Midbrain (tissue), 1 donor: ENCODE measurements at places on chromosomes 1 and 21.

- no peak for DNase-seq
Measured at GRCh38 chr21:17451364-17451891, 61.4 kb upstream of the CXADR start.

DNA sequence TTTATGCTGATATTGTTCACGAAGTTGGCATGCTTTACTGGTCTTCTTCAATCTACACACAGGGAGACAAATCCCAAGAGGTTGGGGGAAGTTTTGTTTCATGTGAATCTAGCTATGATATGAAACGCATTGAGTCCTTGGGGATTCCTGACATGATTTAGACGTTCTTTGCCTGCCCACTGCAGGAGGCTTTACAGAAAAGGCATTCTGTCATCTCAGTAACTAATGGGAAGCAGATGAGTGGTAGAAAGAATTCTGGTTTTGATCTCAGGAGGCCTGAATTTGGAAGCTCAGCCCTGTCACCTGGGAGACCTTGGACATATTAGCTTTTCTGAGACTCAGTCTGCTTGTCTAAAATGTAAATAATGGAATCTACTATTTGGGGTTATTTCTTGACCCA is 383.0 kb upstream of the NFIA start:
- DNase-seq, result peak; percentile 6

DNA sequence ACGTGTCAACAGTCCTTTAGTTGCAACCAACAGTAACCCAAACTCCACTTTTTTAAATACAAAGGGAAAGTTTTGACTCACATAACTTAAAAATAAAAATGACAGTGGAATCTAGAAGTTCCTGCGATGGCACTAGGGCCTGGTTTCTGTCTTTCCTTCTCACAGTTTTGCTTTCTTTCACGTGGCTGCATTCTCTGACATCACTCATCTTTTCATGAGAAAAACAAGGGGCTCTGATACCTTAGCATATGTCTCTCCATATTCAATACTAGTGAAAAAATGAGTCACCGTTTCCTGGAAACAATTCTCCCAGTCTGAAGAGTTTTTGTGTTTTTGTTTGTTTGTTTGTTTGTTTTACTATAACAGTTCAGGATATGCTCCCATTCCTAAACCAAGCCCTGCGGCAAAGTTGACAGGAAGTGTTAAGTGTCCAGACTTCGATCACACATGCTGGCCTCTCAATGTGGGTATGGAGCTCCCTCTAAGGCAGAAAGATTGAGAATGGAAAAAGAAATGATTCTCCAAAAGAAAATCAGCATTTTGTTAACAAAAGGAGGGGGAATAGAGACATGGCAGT is 483.3 kb downstream of the TTLL7 start:
- DNase-seq, result no peak

GRCh38 chr1:201557572-201557958 is 18.6 kb downstream of the NAV1 start:
- no peak for DNase-seq

DNA sequence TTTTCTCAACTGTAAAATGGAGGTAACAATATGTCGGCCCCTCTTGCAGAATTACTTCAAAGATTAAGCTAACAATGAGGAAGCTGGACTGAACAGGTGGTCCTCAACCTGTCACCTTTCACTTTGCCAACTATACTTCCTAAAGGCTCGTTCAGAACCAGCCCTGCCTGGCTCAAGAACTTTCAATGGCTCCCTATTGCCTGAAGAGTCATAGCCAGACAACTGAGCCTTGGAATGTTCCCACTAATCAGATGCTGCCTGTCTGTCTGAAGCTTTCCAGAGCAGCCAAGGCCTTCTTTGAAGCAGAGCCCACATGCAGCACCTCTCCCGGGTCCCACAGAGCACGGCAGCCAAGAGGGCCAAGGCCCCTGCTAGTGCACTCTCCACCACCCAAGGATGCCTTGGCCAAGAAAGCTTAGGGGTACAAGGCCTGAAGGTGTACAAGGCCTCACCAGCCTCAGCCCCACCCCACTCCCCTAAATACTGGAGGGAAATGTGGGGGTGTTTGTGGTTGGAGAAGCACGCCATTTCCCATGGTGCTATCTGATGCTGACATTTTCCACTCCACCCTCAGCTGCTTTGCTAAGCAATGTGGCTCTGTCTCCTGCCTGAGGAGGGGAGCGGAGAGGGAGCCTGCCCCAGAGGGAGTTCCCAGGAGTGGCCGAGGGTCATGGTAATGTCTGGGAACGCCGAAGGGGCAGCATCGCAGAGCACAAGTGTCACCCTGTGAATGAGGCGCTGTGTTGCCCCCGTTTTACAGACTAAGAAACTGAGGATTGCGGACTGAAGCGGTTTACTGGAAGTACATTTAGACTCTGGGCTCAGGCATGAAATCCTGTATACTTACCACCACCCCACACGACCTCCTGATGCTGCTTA is 8.2 kb upstream of the LAPTM5 start:
- no peak for DNase-seq

DNA sequence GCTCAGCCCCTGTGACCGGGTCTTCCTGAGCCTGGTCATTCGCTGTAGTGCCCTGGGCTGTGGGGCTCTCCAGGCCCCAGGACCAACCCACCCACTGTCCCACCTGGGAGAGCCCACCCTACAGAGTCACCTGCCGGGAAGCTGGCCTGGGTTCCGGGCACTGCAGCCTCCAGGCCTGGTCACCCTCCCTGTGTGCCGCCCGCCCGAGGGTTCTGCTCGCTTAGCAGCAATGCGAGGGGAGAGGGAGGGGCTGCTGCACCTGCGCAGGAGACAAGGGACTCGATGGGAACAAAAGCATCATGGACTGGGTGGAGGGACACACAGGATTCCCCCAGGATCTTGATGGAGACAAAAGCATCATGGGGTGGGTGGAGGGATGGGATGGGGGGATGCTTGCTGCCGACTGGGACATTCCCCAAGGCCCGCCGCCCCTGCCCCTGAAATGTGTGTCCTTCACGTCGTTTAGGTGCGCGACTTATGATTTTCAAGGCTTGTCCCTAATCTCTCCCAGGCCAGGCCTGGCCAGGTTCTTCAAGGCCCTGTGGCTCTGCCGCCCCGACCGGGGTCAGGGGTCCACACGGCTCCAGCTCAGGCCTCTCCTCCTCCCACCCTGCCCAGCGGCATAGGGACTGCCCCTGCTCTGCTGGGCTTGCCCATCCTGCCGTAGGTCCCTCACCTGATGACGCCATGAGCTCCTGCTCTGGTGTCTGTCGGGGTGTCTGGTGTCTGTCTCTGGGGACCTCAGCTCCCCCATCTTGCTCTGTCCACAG is 1.7 kb downstream of the KRTAP10-8 start:
- DNase-seq, result no peak

DNA sequence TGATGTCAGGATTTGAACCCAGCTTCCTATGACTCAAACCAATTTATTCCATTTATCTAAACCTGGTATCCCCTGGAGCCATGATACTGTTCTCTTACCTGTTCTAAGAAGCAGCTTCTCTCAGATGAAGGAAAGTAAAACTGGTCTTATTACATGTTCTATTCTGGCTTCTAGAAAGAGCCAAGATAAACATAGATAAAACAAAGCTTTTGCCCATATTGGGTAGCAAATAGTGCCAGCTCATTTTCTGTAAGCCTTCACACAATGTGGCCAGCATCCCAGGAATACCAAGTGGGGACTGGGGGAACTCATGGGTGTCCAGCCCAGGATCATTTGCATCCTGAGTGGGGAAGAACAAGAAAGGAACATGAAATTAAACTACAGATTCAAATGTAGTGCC is 53.5 kb upstream of the EPHA8 start:
- DNase-seq, result no peak

DNA sequence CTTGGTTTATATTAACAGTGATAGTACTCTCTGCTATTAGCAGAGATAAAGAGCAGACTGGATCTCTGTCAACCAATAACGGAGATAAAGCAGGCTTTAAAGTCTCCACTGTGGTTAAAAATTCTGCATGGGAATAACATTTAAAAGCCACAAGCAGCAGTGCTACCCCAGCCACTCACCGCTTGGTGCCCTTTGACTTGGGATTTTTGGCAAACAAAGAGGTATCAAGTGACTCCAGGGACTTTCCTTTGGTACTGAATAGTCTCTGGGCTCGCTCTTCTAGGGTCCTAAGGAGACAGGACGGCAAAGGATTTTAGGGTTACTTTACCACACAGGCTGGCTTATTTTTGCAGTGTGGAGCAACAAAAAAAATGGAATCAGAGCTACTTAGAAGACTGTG is 11.3 kb downstream of the SF3A3 start:
- DNase-seq, result no peak

DNA sequence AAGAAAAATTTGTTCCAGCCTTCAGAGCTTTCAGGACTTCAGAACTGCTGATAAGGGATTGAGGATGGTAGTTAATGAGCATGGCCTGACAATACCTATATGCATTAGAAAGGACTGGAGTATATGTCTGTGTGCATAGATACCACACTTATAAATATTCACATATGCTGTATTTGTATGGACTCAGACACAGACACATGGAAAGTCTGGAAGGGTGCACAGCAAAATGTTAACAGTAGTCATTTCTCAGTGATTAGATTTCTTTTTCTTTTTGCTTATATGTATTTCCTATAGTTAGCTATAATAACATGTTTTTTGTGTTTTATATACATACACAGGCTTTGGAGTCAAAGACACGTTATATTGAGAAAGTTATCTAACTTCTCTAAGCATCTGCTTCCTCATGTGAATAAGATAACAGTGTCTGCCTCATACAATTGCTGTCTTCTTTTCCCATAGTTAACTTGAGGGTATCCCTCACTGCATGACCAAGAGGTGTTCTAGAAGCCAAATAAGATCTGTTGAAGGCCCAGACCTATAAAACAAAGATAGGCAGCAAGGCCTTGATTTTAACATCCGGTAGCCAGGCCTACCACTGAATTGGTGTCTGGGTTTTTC is 31.3 kb downstream of the INPP5B start:
- DNase-seq, result no peak

DNA sequence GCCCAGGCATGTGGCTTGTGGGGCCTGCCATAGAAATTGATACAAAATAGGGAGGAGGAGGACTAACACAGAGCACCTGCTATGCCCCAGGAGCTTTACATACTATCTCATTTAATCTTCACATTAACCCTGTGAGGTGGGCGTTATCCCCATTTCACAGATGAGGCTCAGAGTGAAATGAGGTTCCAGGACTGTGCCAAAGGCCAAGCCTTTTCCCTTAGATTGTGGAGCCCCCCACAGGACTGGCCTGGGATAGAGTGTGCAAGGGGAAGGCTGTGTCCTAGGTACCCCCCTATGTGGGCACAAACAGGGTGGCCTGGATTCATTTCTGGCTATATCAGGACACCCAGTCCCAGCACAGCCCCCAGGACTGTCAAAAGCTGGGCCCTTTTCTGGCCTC is 2.2 kb upstream of the DDOST start:
- no peak for DNase-seq

DNA sequence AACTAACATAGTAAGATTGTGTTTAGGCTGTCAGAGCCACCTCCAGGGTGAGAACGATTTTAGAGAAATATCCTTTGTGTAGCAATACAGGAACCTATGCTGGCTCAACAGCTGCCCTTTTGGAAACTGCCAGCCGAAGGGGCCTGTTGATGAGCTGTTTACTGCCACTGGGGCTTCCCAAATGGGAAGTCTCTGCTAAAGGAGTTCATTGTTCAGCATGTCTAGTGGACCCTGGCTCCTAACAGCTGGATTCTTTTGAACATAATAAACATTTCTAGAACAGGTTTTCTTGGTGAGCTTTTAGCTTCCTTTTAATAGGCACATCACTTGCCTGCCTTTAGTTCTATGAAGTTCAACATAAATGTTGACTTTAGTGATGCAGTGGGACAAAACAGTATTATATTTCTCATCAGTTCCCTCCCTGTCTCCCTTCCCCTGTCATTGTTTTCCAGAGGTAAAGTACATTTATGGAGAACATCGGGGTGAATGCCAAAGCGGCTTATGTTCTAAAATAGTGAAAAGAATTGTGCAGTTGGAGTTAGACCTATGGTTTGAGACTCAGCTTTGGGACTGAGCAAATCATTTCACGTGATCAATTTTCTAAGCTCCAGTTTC is 57.4 kb downstream of the UCK2 start:
- DNase-seq, result no peak

- DNase-seq, result no peak
Measured at GRCh38 chr1:16608838-16609560, 4.4 kb downstream of the NBPF1 start.

- DNase-seq, result no peak
Measured at GRCh38 chr1:116777831-116778830, 23.9 kb downstream of the CD2 start.

DNA sequence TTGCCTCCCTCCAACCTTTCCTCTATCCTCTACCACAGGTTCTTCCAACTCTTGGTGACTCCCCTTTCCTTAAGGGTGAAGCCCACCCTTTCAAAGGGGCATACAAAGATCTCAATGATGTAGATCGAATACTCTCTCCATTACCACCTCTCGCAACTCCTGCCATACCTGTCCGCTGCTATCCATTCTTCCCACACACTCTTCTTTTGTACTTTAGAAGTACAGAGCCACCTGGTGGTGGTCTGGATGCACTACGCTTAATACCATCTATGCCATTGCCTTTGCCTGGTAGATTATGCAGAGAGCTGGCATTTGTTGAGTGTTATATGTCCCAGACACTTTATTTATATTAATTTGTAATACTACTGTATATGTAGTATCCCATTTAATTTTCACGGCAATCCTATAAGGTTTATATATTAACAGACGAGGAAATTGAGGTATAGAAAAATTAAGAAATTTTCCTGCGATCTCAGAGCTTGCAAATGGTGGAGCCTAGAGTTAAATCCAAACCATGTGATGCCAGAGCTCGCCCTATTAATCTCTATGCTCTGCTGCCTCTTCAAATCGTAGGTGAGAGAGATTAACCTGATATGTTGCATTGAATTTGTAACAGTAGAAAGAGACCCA is 22.9 kb downstream of the TSHB start:
- peak; percentile 27 for DNase-seq

GRCh38 chr1:197557302-197557701 is 218.0 kb downstream of the DENND1B start:
- no peak for DNase-seq

GRCh38 chr1:196387766-196388165 is 220.5 kb downstream of the KCNT2 start:
- DNase-seq, result no peak

DNA sequence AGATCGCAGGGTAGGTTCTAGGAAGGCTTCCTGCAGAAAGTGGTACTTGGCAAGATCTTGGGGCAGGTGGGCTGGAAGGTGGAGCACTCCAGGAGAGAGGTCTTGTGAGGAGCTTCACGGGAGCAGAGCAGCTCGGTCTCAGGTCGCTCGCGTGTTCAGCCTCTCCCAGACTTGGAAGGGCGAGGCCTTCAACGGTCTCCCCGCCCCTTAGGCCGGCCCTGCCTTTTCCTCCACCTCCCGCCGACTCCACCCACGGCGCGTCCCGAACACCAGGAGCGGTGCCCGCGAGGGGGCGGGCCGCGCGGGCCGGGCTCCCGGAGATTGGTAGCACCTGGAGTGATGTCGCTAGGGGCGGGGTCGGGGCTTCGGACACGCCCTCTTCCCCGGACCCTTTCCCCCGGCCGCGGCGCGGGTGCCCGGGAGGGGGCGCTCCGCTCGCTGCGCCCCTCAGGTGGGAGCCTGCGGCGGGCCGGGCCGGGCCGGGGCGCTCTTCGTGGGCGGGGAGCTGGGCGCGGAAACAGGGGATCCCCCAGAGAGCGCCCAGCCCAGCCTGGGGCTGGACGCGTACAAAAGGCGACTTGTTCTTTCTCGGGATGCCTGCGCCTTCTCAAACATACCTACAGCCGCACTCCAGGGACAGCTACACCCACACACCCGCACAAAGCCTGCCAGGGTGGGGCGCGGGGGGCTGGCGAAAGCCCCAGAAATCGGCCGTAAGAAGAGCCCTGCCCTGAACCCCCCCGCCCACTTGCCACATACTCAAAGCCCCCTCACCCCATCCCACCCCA is 35.5 kb downstream of the AHDC1 start:
- DNase-seq, result peak; percentile 28
